ENCODE measurements at places on chromosomes 1 and 21.

GRCh38 chr1:206050655-206051235 is 2.2 kb upstream of the RHEX start:
- no peak for DNase-seq

- no peak for DNase-seq
Measured at GRCh38 chr1:57142169-57142568, 176.4 kb upstream of the C8B start.

- DNase-seq, result no peak
Measured at GRCh38 chr1:101435831-101436511, 199.2 kb downstream of the S1PR1 start.

- DNase-seq, result no peak
Measured at GRCh38 chr1:192065087-192065486, 93.2 kb upstream of the RGS18 start.

- DNase-seq, result peak; percentile 38
Measured at GRCh38 chr1:245888809-245889208, 618.3 kb downstream of the SMYD3 start.

- DNase-seq, result no peak
Measured at GRCh38 chr1:236425031-236425663, 31.1 kb downstream of the EDARADD start.

DNA sequence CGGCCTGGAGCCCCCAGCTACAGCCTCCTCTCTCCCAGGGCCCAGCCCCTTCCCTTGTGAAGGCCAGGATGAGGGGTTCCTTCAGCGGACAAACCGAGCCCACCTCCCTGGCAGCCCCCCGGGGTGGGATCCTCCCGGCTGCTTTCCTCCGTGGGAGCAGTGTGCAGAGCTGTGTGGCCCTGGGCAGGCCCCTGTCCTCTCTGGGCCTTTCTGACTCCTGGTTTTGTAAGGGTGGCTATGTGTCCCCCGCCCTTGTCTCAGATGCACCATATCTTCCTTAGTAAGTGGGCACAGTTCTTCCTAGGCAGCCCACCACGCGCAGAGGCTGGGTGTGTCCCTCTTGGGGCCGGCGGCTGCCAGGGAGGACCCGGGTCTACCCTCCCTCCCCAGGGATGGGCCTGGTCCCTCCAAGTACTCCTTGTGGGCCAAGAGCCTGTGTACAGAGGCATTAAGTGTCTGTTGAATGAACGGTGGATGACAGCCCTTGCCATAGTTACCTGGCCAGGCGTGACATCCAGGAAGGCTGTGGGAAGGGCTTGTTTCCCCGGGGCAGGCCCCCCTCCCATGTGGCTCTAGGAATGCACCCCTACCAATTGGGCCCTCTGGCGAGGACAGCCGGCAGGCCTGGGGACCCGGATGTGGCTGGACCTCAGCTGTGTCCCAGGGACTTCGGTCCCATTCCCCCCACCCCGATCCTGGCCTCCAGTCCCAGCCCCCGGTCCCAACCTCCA is 3.8 kb downstream of the SMIM1 start:
- no peak for DNase-seq

DNA sequence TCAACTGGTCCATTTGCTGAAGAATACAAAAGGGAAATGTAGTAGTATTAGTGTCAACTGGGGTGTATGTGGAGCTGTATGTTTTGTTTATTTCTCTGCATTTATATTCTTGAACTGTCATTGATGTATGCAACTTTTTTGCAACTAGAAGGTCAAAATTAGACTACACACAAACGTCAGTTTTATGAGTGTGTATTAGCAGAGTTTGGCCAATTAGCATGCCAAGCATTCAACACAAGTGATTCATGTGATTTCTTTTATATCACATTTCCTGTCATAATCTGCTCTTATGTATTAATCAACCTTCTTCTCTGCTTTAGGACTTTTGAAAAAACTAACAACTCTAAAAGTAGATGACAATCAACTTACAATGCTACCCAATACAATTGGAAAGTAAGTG is 211.1 kb downstream of the LRRC40 start:
- no peak for DNase-seq

DNA sequence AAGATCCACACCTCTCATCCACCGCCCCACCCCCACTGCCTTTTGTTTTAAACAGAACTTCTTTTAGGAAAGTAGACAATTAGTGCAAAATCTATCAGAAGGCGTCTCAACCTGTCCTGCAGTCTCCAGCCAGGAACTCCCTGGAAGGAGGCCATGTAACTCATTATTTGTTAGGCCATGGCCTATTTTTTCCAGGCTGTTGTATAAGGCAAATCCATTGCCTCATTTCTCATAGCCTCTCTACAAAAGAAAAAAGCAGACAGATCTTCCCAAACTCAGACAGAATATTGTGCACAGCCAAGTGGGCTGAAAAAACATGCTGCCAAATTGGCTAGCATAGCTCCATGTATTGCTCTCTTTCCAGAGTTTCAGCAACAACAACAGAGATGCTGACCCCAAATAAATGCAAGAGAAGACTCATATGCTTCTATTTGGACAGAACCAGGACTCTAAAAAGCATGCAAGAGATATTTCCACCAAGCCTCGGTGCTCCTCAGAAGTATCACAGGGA is 770.7 kb upstream of the CXADR start:
- DNase-seq, result no peak

- no peak for DNase-seq
Measured at GRCh38 chr1:22919341-22920025, 53.2 kb downstream of the LACTBL1 start.

DNA sequence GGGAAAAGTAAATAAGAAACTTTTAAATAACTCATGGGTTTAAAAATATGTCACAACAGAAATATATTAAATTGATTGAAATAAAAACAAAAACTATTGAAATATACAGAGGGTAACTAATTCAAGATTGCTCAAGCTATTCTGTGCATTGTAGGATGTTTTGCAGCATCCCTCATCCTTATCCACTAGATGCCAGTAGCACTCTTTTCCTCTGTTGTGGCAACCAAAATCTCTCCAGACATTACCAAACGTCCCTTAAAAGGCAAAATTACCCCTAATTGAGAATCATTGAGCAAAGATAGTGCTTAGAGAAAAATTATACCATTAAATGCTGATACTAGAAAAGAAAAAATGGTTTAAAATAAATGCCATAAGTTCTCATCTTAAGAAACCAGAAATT is 682.6 kb downstream of the RWDD3 start:
- DNase-seq, result peak; percentile 20

DNA sequence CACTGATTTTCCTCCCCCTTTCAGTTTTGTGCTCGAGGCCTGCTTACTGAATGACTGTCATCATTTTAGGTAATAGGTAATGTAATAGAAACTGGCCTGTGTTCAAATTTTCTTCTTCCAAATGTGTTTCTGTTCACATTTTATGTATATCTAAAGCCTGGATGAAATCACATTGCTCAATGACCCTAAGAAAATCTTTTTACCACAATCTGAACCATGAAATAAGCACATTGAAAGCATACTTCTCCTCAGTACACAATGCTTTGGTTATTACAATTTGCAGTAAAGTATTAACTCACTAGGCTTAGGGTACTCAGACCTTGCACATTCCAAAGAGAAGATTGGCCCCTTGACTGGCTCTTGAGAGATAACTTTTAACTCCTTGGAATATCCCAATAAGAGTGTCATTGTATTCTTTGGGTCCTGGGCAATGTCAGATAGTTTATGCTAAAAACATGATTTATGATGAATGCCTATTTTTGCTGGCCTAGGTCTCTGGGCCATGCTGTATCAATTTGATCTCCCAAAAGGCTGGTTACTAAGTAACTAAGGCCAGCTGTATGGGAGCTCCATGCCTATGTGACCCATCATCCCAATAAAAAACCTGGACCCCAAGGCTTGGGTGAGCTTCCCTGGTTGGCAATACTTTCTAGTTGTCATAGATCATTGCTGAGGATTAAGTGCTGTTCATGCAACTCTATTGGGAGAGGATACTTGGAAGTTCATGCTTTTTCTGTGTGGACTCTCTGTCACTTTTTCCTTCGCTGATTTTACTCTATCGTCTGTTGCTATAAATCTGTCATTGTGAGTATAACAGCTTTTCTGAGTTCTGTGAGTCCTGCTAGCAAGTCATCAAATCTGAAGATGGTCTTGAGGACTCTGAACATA is 293.9 kb downstream of the GRIK1 start:
- DNase-seq, result no peak

- no peak for DNase-seq
Measured at GRCh38 chr1:212504171-212504803, 71.6 kb downstream of the NENF start.

GRCh38 chr1:31815752-31816500 is at the start of gene SPOCD1:
TSS of gene SPOCD1 (minus strand) at chr1:31816022. CDS start at chr1:31815333, 689 bp downstream.
- DNase-seq, result peak; percentile 98

DNA sequence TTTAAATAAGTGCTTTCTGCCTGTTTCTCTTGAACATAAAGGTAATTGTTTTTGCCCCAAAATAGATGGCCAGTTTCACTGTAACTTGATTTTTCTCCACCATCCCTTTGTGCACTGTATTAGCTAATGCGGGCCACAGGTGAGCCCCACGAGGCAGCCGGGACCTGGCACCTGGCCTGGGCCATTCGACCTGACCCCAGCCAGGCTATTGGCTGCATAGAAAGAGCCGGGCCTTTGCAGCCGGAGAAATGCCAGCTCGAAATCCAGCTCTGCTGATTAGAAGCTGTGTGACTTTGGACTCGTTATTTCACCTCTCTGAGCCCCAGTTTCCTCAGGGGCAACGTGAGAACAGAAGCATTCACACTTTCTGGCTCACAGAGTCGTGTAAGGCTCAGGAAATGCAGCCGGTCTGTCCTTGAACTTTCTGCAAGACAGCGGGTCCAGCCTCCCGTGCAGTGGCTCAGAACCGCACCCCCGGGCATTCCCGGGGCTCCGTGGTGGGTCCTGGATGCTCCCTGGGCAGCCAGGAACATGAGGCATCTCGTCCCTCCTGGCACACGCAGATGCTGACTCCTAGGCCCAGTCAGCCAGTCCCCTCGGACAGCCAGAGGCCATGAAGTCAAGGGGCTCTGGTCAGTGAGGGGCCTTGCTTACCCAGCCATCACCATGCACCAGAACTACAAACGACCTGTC is 37.4 kb upstream of the ACTRT2 start:
- no peak for DNase-seq

DNA sequence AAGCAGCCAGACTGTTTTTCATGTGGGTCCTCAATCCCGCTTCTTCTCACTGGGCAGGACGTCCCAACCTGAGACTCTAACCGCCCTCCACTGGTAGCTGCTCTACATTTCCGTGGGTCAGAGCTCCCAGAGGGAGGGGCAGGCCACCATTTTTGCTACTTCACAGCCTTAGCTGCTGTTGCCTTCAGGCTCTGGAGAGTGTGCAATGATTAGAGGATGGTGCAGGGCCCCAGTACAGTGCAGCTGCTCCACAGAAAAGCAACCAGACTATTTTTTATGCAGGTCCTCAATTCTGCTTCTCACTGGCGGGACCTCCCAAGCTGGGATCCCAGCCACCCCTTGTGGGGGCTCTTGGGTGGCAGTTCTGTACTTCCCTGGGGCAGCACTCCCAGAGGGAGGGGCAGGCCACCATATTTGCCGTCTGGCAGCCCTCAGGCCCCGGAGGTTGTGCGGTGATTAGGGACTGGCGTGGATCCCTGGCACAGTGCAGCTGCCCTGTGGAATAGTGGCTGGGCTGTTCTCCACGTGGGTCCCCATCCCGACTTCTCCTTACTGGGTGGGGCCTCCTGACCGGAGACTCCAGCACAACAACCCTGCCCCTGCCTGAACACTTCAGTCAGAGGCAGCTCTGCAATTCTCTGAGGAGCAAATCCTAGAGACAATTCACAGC is 647.6 kb upstream of the PKN2 start:
- DNase-seq, result no peak
